ENCODE measurements at places on chromosomes 12 and 14. TPM values are rescaled to one million over a fixed set of nuclear protein-coding genes. Genes with fewer than 3 reads are reported as not detected.

KRT75 gene
- not detected for total RNA-seq

- peak; percentile 53 for DNase-seq
Measured at GRCh38 chr12:123131879-123132402, 18.9 kb downstream of the PITPNM2 start.

DNA sequence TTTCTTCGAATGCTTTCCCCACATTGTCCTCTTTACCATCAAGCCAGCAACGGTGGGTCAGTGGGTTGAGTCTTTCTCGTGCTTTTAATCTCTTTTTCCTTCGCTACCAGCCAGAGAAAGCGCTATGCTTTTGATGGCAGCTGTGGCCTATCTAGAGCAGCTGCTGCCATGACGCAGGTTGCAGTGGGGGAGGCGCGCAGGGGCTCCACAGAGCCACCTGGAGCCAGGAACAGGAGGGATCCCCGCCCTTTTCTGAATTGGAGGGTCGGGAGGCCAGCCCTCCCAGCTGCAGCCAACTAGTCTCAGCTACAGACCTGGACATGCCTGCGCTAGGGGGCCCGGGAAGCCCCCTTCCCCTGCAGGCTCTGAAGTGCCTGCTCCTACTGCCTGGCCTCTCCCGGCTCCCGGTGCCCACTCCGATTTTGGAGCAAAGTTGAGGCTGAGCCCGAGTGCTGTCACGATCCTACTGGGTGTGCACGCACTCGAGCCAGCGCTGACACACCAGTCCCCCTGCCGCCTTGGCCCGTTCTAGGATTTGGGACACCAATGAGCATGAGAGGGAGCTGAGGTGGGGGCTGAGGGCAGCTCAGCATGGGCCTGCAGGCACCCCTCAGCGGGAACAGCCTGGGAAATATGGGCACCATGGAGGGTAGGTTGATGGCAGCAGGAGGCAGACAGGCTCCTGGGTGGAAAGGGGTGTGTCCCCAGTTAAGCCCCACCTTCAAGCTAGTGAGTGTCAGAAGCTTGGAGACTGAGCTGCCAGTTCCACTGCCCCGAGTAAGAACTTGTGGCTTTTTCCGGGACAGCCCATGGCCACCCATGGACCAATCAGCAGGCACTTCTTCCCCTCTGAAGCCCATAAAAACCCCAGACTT lies 784.2 kb downstream of the SLC6A15 start:
- no peak for DNase-seq

DNA sequence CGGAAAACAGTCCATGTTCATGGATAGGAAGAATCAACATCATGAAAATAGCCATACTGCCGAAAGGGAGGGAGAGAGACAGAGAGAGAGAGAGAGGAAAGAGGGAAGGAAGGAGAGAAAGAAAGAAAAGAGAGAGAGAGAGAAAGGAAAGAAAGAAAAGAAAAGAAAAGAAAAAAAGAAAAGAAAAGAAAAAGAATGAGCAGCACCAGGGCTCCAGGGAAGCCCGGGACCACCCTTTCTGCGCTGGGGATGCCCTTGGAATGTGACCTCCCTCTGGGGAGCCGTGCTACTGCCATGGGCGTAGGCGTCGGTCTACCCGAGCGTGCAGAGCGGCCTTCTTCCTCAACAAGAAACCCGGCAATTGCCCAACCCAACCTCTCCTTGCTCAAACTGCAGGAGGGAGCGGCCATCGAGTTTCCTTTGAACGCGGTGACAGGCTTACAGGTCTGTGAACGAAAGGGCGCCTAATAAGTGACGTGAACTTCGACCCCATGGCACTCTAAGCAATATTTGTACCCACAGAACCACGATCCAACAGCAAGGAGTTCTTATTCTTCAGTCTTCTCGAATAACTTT lies 16.9 kb downstream of the OR6S1 start:
- peak; percentile 60 for DNase-seq

- DNase-seq = no peak
Measured at GRCh38 chr12:82805812-82806497, 119.2 kb downstream of the TMTC2 start.

- DNase-seq = peak; percentile 54
Measured at GRCh38 chr12:128820723-128821432, 2.9 kb downstream of the SLC15A4 start.

KRT83 gene
- total RNA-seq = not detected

GRCh38 chr12:5085896-5086295 lies 42.2 kb downstream of the KCNA5 start:
- no peak for DNase-seq

IAPP gene
- not detected for total RNA-seq

- no peak for DNase-seq
Measured at GRCh38 chr14:94028450-94028826, 2.3 kb downstream of the OTUB2 start.

WNT1 gene
- total RNA-seq = not detected

PLCZ1 gene
- not detected for total RNA-seq

- DNase-seq = no peak
Measured at GRCh38 chr12:127052511-127053232, 1214.3 kb upstream of the TMEM132C start.

DNA sequence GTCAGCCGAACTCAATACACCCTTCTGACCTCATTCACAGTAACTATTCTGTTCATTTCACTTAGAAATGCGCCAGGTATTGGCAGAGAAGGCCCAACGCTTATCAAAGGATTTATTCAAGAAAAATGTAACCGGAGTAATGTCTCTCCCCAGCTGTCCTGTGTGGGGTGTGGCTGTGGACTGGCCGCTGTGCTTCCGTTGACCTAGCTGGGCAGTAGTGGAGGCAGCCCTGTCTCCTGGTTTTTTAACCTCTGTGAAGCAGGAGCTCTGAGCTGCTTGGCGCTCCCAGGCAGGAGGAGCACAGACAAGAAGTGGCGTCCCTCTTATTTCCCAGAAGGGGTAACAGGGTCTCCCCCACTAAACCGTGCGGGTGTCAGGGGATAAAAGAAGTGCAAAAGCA lies 85.2 kb downstream of the ESR2 start:
- DNase-seq = no peak

GRCh38 chr12:49188201-49188915 lies 522 bp downstream of the TUBA1A start:
- DNase-seq = peak; percentile 91

- no peak for DNase-seq
Measured at GRCh38 chr14:96757456-96757855, 39.7 kb upstream of the VRK1 start.

DNA sequence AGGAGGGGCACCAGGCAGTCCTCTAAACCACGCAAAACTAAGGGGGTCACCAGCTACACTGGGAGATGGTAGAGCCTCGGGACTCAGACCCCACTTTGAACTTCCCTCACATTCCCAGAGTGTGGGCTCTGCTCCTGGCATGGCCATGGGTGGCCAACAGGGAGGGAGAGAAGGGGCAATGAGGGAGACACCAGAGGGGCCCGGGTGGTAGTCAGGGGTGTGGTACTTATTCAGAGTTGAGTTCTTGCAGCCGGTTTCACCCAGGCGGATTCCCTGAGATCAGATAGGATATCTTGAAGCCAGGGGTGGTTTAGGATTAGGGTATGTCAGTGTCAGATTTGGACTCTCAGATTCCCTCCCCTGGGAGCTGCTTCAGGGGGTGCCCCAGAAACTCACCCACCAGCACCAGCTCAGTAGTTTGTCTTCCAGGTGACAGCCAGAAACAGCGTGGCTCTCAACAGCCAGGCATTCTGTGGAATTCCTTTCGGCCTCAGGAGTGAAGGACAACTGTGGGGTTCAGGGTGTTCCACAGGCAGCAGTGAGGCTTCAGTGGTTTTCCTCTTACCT lies 56.0 kb downstream of the ELK3 start:
- DNase-seq = no peak

GRCh38 chr12:18436170-18436569 lies 174.9 kb downstream of the PIK3C2G start:
- DNase-seq = no peak

DNA sequence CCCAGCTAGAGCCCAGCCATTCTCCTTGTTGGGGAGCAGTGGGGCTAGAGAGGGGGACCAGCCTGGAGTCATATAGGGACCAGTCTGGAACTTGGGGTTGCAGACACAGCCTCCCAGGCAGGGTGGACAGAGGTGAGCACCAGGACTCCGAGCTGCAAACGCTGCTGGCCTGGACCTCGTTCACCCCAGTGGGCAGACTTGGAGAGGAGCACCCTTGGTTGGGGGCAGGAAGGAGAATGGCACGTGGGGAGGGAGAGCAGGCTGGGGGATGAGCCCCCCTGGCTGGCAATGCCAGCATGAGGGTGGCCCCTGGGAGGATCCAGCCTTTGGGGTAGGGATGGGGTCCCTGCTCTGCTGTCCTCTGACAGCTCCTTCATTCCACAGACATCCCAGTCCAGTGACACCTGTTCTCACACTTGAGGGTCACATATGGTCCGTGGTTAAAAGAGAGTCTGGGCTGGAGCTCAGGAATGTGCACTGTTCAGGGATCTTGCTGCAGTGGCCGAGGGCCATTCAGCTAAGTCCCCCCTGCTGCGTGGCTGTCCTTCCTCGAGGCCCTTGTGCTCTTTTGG lies 2.8 kb downstream of the LBHD2 start:
- DNase-seq = peak; percentile 10

DNA sequence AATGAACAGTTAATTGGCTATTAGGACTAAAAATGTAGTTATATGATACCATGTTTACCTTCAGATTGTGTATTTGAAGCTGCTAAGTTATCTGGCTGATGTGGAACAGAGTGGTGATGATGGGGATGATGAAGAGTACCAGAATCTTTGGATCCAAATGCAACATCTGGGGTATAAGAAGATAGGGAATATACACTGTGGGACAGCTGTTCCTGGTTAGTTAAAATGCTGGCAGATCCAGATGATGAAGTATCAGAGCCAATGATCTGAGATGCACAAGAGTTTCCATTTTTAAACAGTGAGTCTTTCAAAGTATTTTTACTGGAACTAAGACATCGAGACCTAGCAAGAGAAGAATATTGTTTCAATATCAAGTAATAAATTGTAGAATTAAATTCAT lies 31.6 kb downstream of the SENP1 start:
- no peak for DNase-seq

GRCh38 chr14:75361751-75362433 lies 65.9 kb upstream of the JDP2 start:
- DNase-seq = peak; percentile 54

COQ10A gene
- total RNA-seq = 162 TPM

GUCY2C gene
- total RNA-seq = not detected

FOXG1 gene
- total RNA-seq = not detected

ZNF891 gene
- 1.0 TPM for total RNA-seq

DRAM1 gene
- total RNA-seq = 6.2 TPM

IL26 gene
- not detected for total RNA-seq

PYGL gene
- total RNA-seq = 6.6 TPM

- no peak for DNase-seq
Measured at GRCh38 chr14:69093631-69094421, 59.1 kb downstream of the DCAF5 start.

DNA sequence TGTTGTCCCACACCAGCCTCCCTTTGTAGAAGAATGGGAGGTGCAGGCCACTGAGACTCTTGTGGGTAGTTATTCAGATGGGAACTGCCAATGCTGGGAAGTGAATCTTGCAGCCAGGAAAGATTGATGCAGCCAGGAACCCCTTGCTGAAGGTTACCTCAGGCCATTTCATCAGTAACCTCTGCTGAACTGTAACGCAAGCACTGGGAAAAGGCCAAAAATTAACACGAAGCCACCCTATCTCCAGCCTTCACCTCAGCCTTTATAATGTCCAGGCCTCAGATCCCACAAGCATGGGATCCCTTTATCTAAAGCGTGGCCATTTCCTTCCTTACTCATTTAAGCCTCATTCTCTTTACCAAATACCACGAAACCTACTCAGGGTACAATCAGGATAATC lies 211.1 kb downstream of the SPTSSA start:
- no peak for DNase-seq

GRCh38 chr12:16150276-16150675 lies 127.2 kb downstream of the SLC15A5 start:
- DNase-seq = no peak

ZNF10 gene
- total RNA-seq = 8.1 TPM

DNA sequence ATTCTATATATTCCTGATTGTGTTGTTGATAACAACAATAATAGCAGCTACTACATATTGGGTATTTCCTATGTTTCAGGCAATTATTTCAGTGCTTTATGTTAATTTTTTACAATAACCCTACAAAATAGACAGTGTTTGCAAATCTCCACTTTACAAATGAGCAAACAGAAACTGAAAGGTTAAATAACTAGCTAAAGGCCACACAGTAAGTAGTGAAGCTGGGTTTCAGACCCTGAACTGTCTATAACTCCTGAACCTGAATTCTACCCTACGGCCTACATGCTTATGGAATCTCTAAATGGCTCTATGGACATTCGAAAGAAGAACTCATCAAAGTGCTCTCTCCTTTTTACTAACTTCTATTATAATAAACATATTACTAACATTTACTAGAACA lies 19.7 kb upstream of the NUDT4 start:
- DNase-seq = no peak

DNA sequence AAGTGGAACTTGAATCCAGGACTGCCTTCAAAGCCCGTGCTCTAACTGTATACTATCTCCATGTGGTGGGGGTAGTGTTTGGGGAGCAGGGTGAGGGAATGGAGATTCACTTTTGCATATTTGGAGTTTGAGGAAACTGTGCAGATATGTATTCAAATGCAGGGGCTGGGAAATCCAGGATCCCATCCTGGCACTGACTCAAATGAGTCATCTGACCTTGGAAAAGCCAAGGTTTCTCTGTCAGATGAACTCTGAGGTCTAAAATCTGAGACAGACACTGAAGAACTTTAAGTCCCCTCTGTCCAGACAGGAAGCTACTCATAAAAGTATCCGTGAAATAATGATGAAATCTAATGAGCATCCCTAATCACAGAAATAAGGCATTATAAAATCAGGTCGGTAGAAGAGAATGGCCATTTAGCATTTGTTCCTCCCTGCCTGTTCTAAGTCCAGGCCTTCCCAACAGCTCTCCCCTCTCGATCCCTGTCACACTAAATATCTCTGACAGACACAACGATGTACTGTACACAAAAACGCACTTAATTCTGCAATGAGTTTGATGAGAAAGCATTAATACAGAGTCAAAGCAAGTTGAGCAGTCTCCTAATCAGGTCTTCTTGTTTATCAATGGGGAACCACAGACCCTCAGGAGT lies 14.4 kb downstream of the NIN start:
- no peak for DNase-seq

GRCh38 chr12:123748661-123749060 lies 13.4 kb upstream of the DNAH10 start:
- DNase-seq = no peak

GRCh38 chr14:90191154-90191553 lies 65.2 kb upstream of the PSMC1 start:
- no peak for DNase-seq

GRCh38 chr12:131108177-131108955 lies 154.7 kb downstream of the ADGRD1 start:
- peak; percentile 19 for DNase-seq

GRCh38 chr12:4809449-4810218 lies 89.4 kb downstream of the GALNT8 start:
- DNase-seq = no peak

ENDOU gene
- 0.30 TPM for total RNA-seq

- DNase-seq = peak; percentile 20
Measured at GRCh38 chr14:104212206-104213095, 74.1 kb downstream of the KIF26A start.

- no peak for DNase-seq
Measured at GRCh38 chr12:96400631-96401075, 414 bp upstream of the CDK17 start.

NYNRIN gene
- 7.3 TPM for total RNA-seq

KLRF1 gene
- total RNA-seq = 0.55 TPM

GRCh38 chr14:33857650-33858049 lies 93.2 kb downstream of the EGLN3 start:
- no peak for DNase-seq

Measured in left ventricle myocardium superior (tissue), 1 donor.